B cell (primary cell): ENCODE measurements at places on chromosomes 2 and 18. TPM values are rescaled to one million over a fixed set of nuclear protein-coding genes. Genes with fewer than 3 reads are reported as not detected.

Gene CAPN14
- 6.0 and 7.8 TPM in 2 replicates for total RNA-seq

Gene FLACC1
- 5.0 and 5.1 TPM in 2 replicates for total RNA-seq

Gene PDE11A
- 0.25 TPM in 1 of 2 replicates, not detected in the other for total RNA-seq

Gene CDH20
- total RNA-seq: not detected in 2 replicates

Gene FOXI3
- not detected in 2 replicates for total RNA-seq

Gene AMER3
- not detected in 2 replicates for total RNA-seq

Gene COL4A4
- total RNA-seq: 30.2 and 34.6 TPM in 2 replicates

Gene NMS
- total RNA-seq: not detected in 2 replicates

Gene AOX1
- 0.07 TPM in 1 of 2 replicates, not detected in the other for total RNA-seq

DNA sequence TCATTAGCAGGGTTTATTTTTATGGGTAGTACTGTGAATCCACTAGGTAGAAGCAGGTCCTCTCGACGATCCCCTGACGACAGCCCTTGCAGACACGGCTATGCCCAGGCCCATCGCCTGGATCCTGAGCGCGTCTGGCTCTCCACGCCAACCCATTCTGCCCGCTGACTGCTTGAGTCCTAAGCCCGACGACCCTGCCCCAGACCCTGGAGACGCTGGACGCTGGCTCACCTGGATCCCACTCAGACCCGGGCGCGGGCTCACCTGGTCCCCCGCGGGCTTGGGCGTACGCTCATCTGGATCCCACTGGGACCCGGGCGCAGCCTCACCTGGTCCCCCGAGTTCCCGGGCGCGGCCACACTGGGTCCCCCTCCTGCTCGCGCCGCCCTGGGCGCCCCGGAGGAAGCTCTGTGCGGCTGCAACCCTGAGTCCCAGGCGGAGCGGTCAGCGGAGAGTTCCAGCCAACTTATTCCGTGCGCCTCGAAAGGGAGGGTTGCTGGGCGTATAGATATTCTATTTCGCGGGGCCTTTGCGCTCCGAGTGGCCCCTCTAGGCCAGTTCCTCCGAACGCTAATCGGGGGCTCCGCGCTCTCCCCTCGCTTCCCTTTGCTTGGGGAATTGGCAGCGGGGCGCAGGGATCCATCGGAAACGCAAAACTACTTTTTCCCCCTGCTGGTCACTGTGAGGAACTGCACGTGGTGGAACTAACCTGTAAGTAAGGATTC is 22.4 kb upstream of the RMP24 start:
- H3K36me3 ChIP-seq: no peaks in the 10 kb centered on the region
- H3K27ac ChIP-seq: no peak overlapping the region
- H3K4me3 ChIP-seq: peak overlapping the region; percentile 52
- peak; percentile 77 for DNase-seq

DNA sequence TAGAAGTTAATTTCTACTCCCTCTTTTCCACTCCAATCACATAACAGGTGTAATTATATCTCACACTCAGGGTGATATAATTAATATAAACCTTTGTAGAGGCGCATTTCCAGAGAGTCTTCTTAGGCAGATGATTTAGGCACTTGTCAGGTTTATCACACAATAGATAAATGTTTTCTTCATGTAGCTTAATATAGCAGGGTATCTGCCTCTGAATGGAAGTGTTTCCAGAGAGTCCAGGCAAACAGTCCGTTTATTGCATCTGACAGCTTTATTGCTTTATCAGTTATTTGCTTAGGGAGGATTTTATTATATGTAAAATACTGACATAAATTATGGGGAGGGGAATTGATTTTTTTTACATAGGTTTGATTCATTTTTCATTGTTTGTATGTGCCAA is 766.3 kb downstream of the SLC4A3 start:
- H3K27me3 ChIP-seq: no peaks in the 10 kb centered on the region
- H3K27ac ChIP-seq: no peak overlapping the region

GRCh38 chr2:101717071-101717845 is 19.8 kb downstream of the MAP4K4 start:
- peak overlapping the region; percentile 99 for H3K27ac ChIP-seq
- H3K36me3 ChIP-seq: no peaks in the 10 kb centered on the region
- peak; percentile 93 for DNase-seq
- no peaks in the 10 kb centered on the region for H3K27me3 ChIP-seq

GRCh38 chr2:172234716-172235691 is 132.3 kb upstream of the DLX2 start:
- H3K27ac ChIP-seq: no peak overlapping the region
- H3K36me3 ChIP-seq: no peaks in the 10 kb centered on the region
- peak; percentile 12 for DNase-seq
- H3K27me3 ChIP-seq: peaks cover 24% of the 10 kb centered on the region
- peaks cover 17% of the 10 kb centered on the region for H3K4me1 ChIP-seq

DNA sequence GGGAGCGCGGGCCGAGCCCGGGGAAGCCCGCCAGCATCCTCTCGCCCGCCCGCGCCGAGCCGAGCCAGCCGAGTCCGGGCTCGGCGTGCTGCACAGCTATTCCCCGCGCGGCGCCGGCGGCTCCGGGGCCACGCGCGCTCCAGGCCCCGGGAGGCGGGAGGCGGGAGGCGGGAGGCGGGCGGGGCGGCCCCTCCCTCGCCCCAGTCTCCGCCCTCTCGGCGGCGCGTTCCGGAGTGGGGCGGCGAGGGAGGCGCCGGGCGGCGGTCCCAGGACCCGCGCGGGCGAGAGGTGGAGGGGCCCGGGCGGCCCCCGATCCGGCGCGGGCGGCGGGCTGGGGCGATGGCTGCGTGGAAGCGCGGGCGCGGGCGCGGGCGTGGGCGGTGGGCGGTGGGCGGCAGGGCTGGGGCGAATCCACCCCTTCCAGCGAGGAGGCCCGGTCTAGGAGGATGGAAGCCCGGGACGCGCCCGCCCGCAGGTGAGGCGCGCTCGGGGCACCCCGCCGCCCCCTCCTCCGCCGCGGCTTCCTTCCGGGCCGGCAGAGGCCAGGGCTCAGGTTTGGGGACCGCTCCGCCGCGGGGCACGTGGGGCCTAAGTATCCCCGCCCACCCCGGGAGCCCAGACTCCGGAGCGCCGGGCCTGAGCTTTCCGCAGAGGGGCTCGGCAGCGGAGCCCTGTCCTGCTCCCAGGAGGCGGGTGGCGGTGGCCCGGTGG is at the start of gene ADCY3:
TSS of gene ADCY3 (minus strand) at position 140 of the 711 bp plus-strand sequence. CDS start 1,250 bp downstream, outside the sequence.
- H3K36me3 ChIP-seq: no peaks in the 10 kb centered on the region
- no peaks in the 10 kb centered on the region for H3K27me3 ChIP-seq
- H3K4me1 ChIP-seq: peaks cover 16% of the 10 kb centered on the region
- peak; percentile 73 for DNase-seq
- H3K4me3 ChIP-seq: peak within 1 kb of the TSS; percentile 23
